ENCODE measurements at places on chromosomes 7 and 10. TPM values are rescaled to one million over a fixed set of nuclear protein-coding genes. Genes with fewer than 3 reads are reported as not detected.

- no peak for DNase-seq
Observed at GRCh38 chr10:104694074-104694473, 53.0 kb downstream of the SORCS3 start.

DNA sequence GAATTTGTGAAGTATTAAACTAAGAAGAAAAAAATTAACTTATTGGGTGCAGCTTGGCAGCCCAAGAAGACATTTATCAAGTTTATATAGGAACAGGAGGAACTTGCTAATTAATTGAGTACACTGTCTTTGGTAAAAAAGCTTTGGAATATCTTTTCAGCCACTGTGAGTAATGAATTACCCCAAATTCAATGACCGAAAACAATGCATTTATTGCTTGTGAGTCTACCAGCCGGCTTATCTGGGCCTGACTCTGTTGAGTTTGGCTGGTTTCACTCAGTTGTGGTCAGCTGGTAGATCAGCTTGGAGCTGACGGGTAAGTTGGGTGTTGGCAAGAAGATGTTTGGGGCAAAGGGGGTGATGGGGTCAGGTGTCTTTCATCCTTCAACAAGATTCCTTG is 11.6 kb downstream of the GNG11 start:
- DNase-seq = no peak

DNA sequence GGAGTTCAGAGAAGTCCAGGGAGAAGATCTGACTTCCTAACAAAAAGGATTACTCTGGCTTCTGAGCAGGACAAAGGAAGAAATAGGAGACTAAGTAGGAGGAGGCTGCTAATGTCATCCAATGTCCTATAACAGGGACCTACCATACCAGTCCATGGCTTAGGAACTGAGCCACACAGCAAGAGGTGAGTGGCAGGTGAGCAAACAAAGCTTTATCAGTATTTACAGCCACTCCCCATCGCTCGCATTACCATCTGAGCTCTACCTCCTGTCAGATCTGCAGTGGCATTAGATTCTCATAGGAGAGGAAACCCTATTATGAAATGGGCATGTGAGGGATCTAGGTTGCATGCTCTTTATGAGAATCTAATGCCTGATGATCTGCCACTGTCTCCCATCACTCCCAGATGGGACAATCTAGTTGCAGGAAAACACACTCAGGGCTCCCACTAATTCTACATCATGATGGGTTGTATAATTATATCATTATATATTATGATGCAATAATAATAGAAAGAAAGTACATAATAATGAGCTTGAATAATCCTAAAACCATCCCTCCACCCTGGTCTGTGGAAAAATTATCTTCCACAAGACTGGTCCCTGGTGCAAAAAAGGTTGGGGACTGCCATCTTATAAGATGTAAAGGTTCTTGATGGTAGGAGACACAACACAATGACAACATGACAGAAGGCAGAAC is 487.4 kb downstream of the PLXDC2 start:
- no peak for DNase-seq

DNA sequence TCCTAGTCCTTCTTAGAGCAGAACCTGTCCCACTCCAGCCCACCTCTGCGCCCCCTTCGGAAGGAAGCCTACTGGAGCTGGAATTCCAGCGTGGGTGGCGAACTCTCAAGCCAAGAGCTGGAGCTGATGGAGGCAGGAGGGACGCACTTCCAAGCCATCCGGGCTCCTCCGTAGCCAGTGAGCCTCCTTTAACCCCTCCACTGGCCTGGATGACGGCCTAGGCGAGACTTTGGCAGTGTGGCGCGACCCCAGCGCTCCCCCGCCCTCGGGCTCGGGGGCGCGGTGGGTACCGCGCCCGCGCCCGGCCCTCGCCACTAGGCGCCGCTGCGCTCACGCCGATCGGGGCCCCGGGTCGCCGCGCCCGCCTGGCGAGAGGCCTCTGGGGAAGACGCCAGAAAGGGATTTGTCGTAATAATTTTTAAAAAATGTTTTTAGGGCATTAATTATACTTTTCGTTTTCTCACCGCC is 5.1 kb upstream of the EMX2 start:
- no peak for DNase-seq

DNA sequence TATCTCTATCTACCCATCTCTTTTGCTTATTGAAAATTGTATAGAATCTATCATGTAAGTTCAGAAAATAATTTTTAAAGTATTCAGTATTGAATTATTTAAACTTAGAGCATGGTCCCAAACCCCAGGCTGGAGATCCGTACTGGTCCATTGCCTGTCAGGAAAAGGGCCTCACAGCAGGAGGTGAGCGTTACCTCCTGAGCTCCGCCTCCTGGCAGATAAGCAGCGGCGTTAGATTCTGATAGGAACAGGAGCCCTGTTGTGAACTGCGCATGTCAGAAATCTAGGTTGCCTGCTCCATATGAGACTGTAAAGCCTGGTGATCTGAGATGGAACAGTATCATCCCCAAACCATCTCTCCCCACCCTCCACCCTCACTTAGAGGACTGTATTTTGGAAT is 266.0 kb upstream of the CNTNAP2 start:
- DNase-seq = no peak

- DNase-seq = no peak
Observed at GRCh38 chr7:43530553-43531410, 52.1 kb upstream of the STK17A start.

GRCh38 chr7:148265896-148266295 is 324.7 kb upstream of the C7orf33 start:
- DNase-seq = no peak

- no peak for DNase-seq
Observed at GRCh38 chr7:1925349-1925748, 255.3 kb downstream of the ELFN1 start.

- no peak for DNase-seq
Observed at GRCh38 chr10:79162861-79163665, 94.3 kb downstream of the ZMIZ1 start.

- DNase-seq = peak; percentile 16
Observed at GRCh38 chr7:118104812-118105441, 79.0 kb upstream of the LSM8 start.

DNA sequence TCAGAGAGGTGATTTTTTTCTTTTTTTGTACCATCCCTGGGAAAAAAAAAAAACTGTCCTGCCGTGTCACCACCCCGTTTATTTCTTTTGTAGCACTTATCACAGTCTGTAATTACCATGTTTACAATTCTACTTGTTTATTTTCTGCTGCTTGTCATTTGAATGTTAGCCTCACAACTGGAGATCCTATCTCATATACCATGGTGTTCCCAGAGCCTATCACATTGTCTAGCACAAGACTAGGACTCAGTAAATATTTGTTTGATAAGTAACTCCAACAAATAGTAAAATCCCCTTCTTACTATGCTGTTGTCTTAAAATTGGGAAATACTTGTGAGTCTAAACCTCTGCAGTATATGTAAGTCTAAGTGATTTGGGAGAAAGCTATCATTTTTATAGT is 36.0 kb downstream of the MKLN1 start:
- no peak for DNase-seq

- DNase-seq = no peak
Observed at GRCh38 chr10:51066231-51066630, 8.1 kb upstream of the PRKG1 start.

- peak; percentile 88 for DNase-seq
Observed at GRCh38 chr10:70052462-70053217, at the start of gene MACROH2A2. Gene MACROH2A2, plus strand, starts transcription at chr10:70052846. Its CDS starts 22,813 bp downstream, at chr10:70075659.

DNA sequence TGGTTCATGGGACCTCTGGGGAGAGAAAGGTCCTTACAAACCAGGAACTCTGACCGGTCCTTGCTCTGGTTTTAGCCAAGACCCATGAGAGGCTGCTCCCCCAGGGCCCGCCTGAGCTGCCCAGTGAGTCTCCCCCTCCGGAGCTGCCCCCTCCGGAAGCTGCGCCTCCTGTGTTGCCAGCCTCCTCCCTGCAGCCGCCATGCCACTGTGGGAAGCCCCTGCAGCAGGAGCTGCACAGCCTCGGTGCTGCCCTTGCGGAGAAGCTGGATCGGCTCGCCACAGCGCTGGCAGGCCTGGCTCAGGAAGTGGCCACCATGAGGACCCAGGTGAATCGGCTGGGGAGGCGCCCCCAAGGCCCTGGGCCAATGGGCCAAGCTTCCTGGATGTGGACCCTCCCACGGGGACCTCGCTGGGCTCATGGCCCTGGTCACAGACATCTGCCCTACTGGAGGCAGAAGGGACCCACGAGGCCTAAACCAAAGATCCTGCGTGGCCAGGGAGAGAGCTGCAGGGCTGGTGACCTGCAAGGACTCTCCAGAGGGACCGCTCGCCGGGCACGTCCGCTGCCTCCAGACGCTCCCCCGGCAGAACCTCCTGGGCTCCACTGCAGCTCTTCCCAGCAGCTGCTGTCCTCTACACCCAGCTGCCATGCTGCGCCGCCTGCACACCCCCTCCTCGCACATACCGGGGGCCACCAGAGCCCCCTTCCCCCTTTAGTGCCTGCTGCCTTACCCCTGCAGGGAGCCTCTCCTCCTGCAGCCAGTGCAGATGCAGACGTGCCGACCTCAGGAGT is 40.1 kb downstream of the ZNF467 start:
- DNase-seq = no peak

DNA sequence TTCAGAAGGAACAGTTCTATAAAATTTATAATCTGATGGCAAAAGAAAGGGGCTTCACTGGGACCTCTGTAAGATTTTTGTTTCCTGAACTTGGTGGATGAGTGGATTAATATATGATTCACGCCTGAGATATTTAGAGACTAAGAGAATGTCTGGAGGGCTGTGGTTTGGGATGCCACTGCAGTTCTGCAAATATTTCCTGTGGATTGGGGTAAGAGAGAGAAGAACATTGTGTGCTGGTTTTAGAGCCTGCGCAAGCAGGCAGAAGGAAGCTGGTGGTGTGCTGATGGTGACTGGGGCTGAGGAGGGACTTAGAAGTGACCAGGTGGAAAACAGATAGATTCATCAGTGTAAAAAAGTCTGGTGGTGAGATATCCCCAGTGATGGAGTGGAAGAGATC is 87.0 kb downstream of the SUGCT start:
- DNase-seq = no peak

DNA sequence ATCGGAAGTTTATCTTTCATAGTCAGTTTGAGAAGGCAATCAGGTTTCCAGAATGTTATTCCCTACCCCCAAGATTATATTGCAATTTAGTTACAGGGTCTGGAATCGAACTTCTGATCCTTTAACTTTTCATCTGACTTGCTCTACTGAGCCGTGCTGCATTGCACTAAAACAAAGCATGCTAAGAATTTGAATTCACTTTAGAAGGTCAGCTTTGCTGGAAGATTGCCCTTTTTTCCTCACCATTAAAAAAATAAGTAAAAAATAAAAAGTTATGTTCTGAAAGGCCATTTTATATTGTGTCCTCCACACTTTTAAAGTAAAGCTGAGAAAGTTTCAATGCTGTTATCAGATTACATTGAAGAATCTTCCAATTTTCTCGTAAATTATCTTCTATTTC is 388.8 kb upstream of the PHF14 start:
- DNase-seq = peak; percentile 38

GRCh38 chr7:50838675-50839377 is 56.1 kb upstream of the GRB10 start:
- DNase-seq = no peak

DNA sequence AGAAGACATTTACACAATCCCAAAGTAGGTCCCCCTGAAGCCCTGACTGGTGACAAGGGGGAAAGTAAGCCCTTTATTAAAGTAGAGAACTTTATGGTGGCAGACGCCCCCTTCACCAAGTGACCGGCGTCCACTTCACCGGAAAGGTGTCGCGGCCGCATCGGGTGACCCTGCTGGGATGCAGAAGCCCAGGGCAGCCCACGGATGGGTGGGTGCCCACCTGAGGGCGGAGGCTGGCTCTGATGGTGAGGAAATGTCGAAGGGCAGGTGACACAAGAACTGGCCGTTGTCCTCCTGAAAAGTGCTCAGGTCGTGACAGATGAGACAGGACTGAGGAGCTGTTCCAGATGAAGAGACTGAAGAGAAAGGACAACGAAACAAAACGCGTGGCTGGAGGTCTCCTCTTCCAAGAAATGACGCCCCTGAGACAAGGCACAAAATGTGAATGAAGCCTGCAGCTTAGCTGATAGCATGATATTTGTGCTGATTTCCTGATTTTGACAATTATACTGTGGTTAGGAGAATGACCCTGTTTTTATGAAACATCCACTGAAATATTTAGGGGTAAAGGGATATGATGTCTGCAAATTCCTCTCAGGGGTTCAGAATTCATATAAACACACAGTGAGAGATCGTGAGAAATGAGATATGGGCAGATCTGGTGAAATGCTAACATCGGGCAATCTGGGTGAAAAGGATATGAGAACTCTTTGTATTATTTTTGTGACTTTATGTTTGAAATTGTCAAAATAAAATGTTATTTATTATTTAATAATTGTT is 123.9 kb downstream of the PRKAG2 start:
- DNase-seq = no peak

DNA sequence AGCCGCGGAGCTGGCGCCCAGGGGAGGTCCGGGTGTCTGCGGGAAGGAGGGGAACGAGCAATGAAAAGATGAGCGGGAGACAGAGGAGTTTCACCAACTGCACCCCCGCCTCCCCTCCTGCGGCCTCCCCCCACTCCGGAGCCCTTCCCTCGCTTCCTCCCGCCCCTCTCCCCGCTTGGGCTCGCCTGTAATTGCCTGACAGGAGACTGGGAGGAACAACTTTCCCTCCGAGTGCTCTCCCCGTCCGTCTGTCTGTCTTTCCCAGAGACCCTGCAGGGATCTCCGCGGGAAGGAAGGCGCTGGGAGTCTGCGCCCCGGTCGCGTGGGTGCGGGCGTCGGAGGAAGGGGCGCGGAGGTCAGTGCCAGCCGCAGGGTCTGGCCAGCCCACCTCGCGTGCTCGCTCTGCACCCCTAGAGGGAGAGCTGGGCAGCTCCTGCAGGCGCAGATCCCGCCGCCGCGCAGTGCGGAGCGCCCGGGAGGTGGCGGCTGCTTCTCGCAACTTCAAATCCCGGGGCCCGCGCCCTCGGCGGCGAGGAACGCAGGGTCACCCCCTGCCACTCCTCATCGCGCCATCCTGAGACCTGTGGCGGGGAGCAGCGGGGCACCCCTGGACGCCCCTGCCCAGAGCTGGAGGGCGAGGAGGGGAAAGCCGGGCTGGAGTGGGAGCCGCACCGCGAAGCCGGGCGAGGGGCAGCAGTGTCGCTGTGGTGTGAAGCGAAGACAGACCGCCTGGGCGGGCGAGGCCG is 511 bp upstream of the NRP1 start:
- peak; percentile 89 for DNase-seq

DNA sequence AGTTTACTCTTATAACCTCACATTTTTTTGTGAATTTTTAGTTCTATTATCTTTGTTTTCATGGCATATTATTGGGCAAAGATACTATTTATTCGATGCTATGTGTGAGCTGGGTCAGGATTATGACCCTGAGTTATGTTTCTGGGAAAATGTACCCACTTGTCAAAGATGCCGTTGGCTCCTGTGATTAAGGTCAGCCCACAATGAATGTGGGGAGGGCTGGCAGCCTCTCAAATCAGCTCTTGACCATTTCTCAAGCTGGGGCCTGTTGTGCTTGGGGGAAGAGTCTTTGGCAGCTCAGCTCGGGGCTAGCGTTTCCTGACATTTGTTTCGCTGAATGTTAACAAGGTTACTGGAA is 97.5 kb downstream of the TCF7L2 start:
- no peak for DNase-seq

The THNSL1 gene
- polyA plus RNA-seq = 14.3 TPM

The OPN4 gene
- polyA plus RNA-seq = not detected

The MGAM2 gene
- 1.1 TPM for polyA plus RNA-seq

The VSTM4 gene
- polyA plus RNA-seq = 13.4 TPM

The TMEM184A gene
- polyA plus RNA-seq = 6.0 TPM

The RARRES2 gene
- polyA plus RNA-seq = 54.0 TPM

The MRC1 gene
- 8.4 TPM for polyA plus RNA-seq

The KLLN gene
- polyA plus RNA-seq = 1.5 TPM

The VIPR2 gene
- 2.1 TPM for polyA plus RNA-seq

The FRMPD2 gene
- 0.53 TPM for polyA plus RNA-seq

The CCDC3 gene
- 12.7 TPM for polyA plus RNA-seq
